CD4-positive, alpha-beta T cell treated with Interferon gamma for 1 hour (primary cell): ENCODE measurements at places on chromosomes 4 and X.

- DNase-seq = no peak
Measured at GRCh38 chr4:171157462-171158082, 655.6 kb upstream of the GALNTL6 start.

GRCh38 chr4:173731257-173731656 is 201.2 kb upstream of the HAND2 start:
- DNase-seq = no peak

GRCh38 chr4:169756971-169757574 is 671 bp downstream of the HPF1 start:
- DNase-seq = no peak

DNA sequence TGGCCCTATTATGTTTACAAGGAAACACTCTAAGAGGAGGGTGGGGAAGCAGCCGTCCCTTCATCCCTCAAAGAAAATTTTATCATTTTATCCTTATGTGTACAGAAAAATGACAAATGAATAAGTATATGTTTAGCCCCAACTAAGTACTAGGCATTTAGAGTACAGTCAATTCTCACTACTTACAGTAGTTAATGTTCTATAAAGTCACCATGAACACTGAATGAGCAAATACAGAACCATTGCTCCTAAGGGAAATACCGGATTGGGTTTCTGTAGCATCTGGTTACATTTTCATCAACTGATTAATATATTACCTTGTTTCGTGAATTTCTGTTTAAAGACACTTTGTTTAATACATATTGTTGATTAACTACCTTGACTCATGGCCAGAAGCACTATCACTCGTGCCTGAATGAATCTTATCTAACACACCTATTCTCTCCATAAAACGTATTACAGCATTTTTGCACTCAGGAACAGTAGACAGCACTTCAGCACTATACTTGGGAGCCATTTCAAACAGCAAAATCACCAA is 109.3 kb downstream of the ASB9 start:
- DNase-seq = no peak

DNA sequence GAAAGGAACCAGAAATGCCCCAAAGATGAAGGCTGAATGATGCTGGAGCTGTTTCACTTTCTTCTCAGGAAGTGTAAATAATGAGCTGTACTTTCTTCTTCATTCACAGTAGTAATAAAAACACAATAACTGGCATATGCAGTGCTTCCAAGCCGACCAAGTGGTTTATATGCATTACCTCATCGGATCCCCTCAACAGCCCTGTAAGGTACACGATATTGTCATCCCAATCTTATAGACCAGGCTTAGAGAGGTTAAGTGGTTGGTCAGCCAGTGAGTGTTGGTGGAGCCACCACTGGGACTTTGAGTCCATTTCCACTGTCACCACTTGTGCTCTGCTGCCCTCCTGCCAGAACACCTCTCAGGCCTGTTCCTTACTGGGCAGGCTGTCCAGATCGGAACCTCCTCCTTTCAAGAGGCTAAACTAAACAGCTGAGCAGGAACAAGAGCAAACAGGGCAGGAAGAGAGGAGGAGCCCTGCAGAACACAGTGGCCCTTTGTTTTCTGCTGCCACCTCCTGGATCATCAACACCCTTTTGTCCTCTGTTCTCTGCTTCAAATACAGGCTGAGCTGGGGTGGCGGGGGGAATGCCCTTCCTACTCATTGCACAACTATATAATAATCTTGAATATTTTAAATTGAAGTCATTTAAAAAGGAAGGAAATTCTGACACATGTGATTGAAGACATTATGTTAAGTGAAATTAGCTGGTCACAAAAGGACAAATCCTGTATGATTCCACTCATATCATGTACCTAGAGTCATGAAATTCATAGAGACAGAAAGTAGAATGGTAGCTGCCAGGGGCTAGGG is 112.5 kb upstream of the ATP6AP2 start:
- peak; percentile 44 for DNase-seq

GRCh38 chr4:164880489-164881262 is 3.7 kb downstream of the APELA start:
- DNase-seq = no peak

GRCh38 chr4:171928336-171928735 is 115.1 kb downstream of the GALNTL6 start:
- DNase-seq = no peak

DNA sequence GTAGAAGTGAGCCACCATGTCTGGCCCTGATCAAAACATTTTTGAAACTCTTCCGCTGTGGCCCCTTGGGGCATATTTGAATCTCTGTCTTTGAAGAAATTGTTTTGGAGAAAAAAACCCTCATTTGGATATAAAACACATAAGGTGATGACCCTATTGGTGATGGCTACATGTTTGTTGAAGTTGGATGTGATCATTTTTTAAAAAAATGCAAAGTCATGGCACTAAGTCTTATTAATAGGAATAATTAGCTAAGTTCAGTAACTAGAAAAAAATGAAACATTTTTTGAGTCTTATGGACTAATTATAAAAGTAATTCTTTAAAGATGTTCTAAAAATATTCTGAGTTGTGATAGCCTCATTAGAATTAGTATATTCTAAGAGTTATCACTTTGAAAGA is 17.9 kb upstream of the BBS7 start:
- DNase-seq = no peak

GRCh38 chrX:40484408-40485091 is 96.2 kb upstream of the ATP6AP2 start:
- no peak for DNase-seq

DNA sequence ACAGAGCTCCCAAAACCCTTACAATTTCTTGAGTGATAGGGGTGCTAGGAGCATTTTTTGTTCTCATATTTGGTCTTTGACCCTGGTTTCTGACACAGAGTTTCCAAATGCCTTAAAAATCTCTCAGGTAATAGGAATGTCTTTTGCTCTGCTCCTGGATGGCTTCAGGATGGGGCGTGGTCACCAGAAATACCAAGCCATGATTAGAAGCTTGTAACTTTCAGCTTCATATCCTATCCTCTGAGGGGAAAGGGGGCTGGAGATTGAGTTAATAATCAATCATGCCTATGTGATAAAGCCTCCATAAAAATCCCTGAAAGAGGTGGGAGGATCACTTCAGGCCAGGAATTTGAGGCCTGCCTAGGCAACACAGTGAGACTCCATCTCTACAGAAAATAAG is 34.6 kb upstream of the IL9R start:
- DNase-seq = no peak

GRCh38 chr4:127165971-127166370 is 466.8 kb upstream of the INTU start:
- DNase-seq = no peak

GRCh38 chr4:8514391-8514790 is 65.8 kb upstream of the GPR78 start:
- no peak for DNase-seq

GRCh38 chr4:169152899-169153298 is 117.9 kb downstream of the SH3RF1 start:
- no peak for DNase-seq

DNA sequence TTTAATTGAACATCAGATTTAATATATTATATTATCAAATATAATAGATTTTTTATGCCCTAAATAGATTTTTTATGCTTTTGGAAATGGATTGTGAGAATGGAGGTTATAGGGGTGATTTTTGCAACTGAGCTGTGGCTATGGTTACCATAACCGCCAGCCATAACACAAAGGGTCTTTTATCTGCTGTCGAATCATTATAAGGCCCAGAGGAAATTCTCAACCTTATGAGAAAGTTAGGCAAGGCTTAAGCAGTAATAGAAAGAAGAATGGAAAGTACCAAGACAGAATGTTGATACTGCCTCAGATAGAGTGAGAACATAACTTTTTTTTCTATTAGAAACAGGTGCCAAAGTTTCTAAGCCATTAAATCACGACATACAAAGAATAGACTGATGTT is 26.3 kb upstream of the CXCL6 start:
- no peak for DNase-seq

DNA sequence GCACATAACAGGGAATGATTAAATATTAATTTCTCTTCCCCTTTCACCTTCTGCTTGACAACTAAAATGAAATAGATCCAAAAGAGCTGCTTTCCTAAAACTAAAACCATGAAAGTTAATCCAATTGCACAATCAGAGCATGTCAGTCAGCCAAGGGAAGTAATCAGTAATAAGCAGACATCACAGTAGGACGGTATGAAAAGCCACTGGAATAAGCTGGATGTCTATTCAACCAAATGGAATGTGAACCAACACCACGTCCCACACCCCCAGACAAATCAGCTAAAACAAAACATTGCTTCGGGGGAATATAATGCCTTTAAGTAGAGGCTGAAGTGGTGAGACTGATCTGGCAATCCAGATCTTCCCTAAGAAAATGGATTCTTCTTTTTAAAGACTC is 859.4 kb upstream of the FTHL17 start:
- DNase-seq = no peak

- no peak for DNase-seq
Measured at GRCh38 chr4:25446611-25447010, 69.5 kb downstream of the ANAPC4 start.

- peak; percentile 86 for DNase-seq
Measured at GRCh38 chr4:38667085-38667893, 3.3 kb downstream of the KLF3 start.

GRCh38 chrX:54786967-54787366 is 11.1 kb downstream of the ITIH6 start:
- peak; percentile 25 for DNase-seq

- no peak for DNase-seq
Measured at GRCh38 chrX:133881007-133881406, 104.4 kb downstream of the GPC3 start.

DNA sequence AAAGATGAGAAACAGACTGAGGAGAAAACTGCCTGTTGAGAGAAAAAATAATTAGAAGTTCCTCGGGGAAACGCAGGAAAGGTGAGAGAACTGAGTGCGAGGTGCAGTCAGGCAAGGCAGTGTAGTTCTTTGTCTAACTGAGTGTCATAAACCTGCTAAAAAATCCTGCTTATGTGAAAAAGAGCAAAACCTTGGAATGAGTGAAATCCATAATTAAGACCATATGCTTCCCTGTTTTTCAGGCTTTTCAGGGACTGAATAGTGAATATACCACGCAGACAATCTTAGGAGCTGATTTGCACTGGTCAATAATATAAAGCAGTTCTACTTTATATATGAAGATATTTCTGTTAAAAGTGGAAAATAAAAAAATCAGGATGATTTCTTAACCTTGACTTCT is 104.9 kb downstream of the RASGEF1B start:
- no peak for DNase-seq

- no peak for DNase-seq
Measured at GRCh38 chrX:75273483-75273882, 402 bp upstream of the UPRT start.

- DNase-seq = no peak
Measured at GRCh38 chr4:52836678-52837077, 25.4 kb upstream of the RASL11B start.

GRCh38 chr4:140258476-140258875 is 104.5 kb upstream of the MAML3 start:
- DNase-seq = no peak

- DNase-seq = no peak
Measured at GRCh38 chr4:52892880-52893279, 30.8 kb downstream of the RASL11B start.
